Umbilical cord (tissue), 2 donors: ENCODE measurements at places on chromosomes 7 and 10. TPM values are rescaled to one million over a fixed set of nuclear protein-coding genes. Genes with fewer than 3 reads are reported as not detected.

CYP2E1 gene
- 0.72 TPM for total RNA-seq

ANXA8 gene
- 32.5 TPM for total RNA-seq

GRID1 gene
- total RNA-seq, result 7.2 TPM

OPN1SW gene
- total RNA-seq, result not detected

CRPPA gene
- 12.3 TPM for total RNA-seq

CALHM3 gene
- not detected for total RNA-seq

KLHDC10 gene
- total RNA-seq, result 42.4 TPM

LAMB1 gene
- 491 TPM for total RNA-seq

ACBD7 gene
- 1.9 TPM for total RNA-seq

SLC13A1 gene
- total RNA-seq, result 0.48 TPM

CDNF gene
- total RNA-seq, result not detected

KCND2 gene
- total RNA-seq, result 3.4 TPM

ANKRD30A gene
- 0.72 TPM for total RNA-seq

SPOCK2 gene
- total RNA-seq, result 0.24 TPM

HYAL4 gene
- total RNA-seq, result 2.6 TPM

RBM17 gene
- 31.5 TPM for total RNA-seq

OR2A7 gene
- total RNA-seq, result not detected

PRSS37 gene
- total RNA-seq, result 0.72 TPM
